ENCODE measurements at places on chromosomes 16 and 17. TPM values are rescaled to one million over a fixed set of nuclear protein-coding genes. Genes with fewer than 3 reads are reported as not detected.

- no peaks in the 10 kb centered on the region for H3K27me3 ChIP-seq
- H3K36me3 ChIP-seq = peaks cover 53% of the 10 kb centered on the region
- no peak for DNase-seq
- peaks cover 71% of the 10 kb centered on the region for H3K4me1 ChIP-seq
- no peak overlapping the region for H3K27ac ChIP-seq
- no peak overlapping the region for H3K4me3 ChIP-seq
Observed at GRCh38 chr17:66337268-66337667, 34.9 kb downstream of the PRKCA start.

DNA sequence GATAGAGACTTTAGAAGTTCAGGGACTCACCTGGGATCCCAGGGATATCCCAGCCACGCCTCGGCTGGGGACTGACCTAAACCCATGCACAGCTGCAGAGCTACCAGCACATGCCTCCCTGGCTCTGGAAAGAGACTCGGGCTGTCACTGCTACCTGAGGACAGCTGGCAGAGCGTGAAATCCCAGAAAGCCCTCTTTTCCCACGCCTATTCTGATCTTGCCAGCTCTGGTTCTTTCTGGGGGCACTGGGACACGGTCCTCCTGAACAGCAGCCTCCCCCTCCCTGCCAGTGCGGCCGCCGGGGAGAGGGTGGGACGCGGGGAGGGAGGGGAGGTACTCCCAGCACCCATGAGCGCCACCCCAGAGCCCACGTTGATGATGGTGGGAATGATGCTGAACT, 10.8 kb downstream of the P2RX5 start:
- H3K27ac ChIP-seq = no peak overlapping the region
- H3K4me1 ChIP-seq = peaks cover 22% of the 10 kb centered on the region
- H3K4me3 ChIP-seq = no peak overlapping the region
- DNase-seq = no peak

GRCh38 chr17:27751166-27751565, 49.2 kb downstream of the NOS2 start:
- no peak overlapping the region for H3K27ac ChIP-seq
- no peak for DNase-seq
- H3K4me3 ChIP-seq = no peak overlapping the region
- no peaks in the 10 kb centered on the region for H3K27me3 ChIP-seq

- H3K4me3 ChIP-seq = peak overlapping the region; percentile 97
- no peaks in the 10 kb centered on the region for H3K27me3 ChIP-seq
- peak overlapping the region; percentile 93 for H3K27ac ChIP-seq
- H3K36me3 ChIP-seq = peaks cover 9% of the 10 kb centered on the region
- no peak for DNase-seq
Observed at GRCh38 chr17:21285164-21286065, 904 bp downstream of the MAP2K3 start.

GRCh38 chr17:70434536-70435490, 265.5 kb downstream of the KCNJ2 start:
- H3K4me3 ChIP-seq = no peak overlapping the region
- no peaks in the 10 kb centered on the region for H3K36me3 ChIP-seq
- no peak for DNase-seq
- no peaks in the 10 kb centered on the region for H3K4me1 ChIP-seq
- no peak overlapping the region for H3K27ac ChIP-seq
- H3K27me3 ChIP-seq = no peaks in the 10 kb centered on the region

DNA sequence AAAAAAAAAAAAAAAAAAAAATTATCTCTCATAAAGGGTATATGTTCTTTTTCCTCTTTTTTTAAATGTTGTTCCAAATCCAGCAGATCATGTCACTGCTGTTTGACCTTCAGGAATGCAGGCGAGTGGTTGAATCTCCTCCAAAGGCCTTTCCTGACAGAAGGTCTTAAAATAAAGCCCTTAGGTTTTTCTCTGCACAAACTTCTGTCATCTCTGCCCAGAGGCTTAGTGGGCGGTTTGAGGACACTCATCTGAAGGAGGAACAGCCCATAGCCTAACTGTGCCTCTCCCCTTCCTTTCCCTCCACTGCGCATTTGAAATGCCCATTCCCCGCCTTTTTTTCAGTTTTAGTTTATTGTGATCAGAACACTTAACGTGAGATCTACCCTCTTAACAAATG, 270.2 kb downstream of the TMEM114 start:
- no peak for DNase-seq
- no peaks in the 10 kb centered on the region for H3K27me3 ChIP-seq
- H3K4me1 ChIP-seq = no peaks in the 10 kb centered on the region

- H3K27me3 ChIP-seq = no peaks in the 10 kb centered on the region
- no peak for DNase-seq
- H3K27ac ChIP-seq = no peak overlapping the region
- H3K36me3 ChIP-seq = no peaks in the 10 kb centered on the region
- no peak overlapping the region for H3K4me3 ChIP-seq
Observed at GRCh38 chr17:19546289-19547065, 12.8 kb downstream of the SLC47A1 start.

GRCh38 chr17:309361-309888, 43.2 kb downstream of the RPH3AL start:
- no peak overlapping the region for H3K4me3 ChIP-seq
- H3K27ac ChIP-seq = no peak overlapping the region
- no peaks in the 10 kb centered on the region for H3K4me1 ChIP-seq
- no peaks in the 10 kb centered on the region for H3K36me3 ChIP-seq

GRCh38 chr17:64938925-64939474, 19.7 kb upstream of the LRRC37A3 start:
- peaks cover 15% of the 10 kb centered on the region for H3K4me1 ChIP-seq
- H3K27ac ChIP-seq = peak overlapping the region; percentile 71
- H3K27me3 ChIP-seq = no peaks in the 10 kb centered on the region
- H3K4me3 ChIP-seq = no peak overlapping the region
- H3K36me3 ChIP-seq = no peaks in the 10 kb centered on the region

- peaks cover 10% of the 10 kb centered on the region for H3K27me3 ChIP-seq
- no peak overlapping the region for H3K4me3 ChIP-seq
- peaks cover 9% of the 10 kb centered on the region for H3K4me1 ChIP-seq
- H3K27ac ChIP-seq = no peak overlapping the region
Observed at GRCh38 chr16:88552815-88553214, 17.4 kb upstream of the ZC3H18 start.

GRCh38 chr16:85508388-85508787, 104.7 kb upstream of the GSE1 start:
- no peaks in the 10 kb centered on the region for H3K4me1 ChIP-seq
- H3K4me3 ChIP-seq = no peak overlapping the region
- H3K27ac ChIP-seq = no peak overlapping the region
- H3K36me3 ChIP-seq = no peaks in the 10 kb centered on the region
- no peaks in the 10 kb centered on the region for H3K27me3 ChIP-seq

GRCh38 chr16:85594273-85594977, 18.7 kb upstream of the GSE1 start:
- no peaks in the 10 kb centered on the region for H3K4me1 ChIP-seq
- DNase-seq = no peak
- H3K27me3 ChIP-seq = no peaks in the 10 kb centered on the region
- H3K4me3 ChIP-seq = no peak overlapping the region
- no peak overlapping the region for H3K27ac ChIP-seq

GRCh38 chr16:50667497-50668367, 13.4 kb downstream of the SNX20 start:
- DNase-seq = no peak
- H3K27me3 ChIP-seq = no peaks in the 10 kb centered on the region
- H3K36me3 ChIP-seq = peaks cover 70% of the 10 kb centered on the region

DNA sequence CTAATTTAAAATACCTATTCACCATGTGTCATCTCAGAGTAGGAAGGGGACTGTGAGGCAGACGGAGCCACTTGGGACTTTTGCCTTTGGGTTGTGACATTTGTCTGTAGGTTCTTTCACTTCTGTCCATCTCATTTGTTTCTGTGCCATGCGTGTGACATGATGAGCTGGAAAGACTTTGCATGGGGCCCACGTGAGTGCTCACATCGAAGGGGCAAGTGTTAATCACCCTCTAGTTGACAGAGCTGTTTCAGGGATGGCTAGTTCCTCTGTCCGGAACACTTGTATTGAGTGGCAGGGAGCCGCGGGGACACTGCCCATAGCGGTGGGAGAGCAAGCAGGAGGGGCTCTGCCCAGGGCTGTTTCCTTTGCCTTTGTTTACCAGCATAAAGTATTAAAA, 112.0 kb downstream of the RPTOR start:
- H3K27me3 ChIP-seq = no peaks in the 10 kb centered on the region
- H3K4me3 ChIP-seq = no peak overlapping the region
- DNase-seq = no peak
- peaks cover 60% of the 10 kb centered on the region for H3K36me3 ChIP-seq
- peaks cover 21% of the 10 kb centered on the region for H3K4me1 ChIP-seq

DNA sequence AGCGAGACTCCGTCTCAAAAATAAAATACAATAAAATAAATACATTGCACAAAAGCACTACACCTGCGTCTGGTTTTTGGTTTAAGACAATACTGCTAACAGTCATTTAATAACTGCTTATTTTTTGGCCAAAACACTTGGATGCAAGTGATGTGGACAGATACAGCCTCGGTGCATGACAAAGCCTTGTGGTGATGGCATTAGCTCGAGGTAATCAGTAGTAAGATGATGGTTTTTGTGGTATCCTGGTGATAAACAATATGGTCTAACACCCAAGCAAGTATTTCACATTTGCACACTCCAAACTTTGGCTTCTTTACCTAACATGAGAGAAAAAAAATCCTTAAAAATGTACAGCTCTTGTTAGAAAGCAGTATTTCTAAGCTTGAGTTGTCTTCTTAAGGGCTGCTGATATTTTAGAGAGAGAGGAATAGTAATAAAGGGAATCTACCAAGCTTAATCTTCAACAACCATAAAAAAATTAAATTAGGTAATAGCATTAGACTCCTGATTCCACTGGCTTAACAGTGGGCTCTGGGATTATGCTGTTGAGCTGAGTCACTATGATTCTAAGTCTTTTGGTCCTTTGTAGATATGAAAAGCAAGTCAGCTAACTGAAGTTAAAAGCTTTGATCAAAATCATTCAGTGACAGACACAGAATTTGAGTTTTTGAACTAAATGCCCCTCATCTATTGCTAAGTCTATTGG, 111.1 kb downstream of the VPS53 start:
- no peak for DNase-seq
- H3K27ac ChIP-seq = peak overlapping the region; percentile 63
- H3K4me1 ChIP-seq = peaks cover 3% of the 10 kb centered on the region

DNA sequence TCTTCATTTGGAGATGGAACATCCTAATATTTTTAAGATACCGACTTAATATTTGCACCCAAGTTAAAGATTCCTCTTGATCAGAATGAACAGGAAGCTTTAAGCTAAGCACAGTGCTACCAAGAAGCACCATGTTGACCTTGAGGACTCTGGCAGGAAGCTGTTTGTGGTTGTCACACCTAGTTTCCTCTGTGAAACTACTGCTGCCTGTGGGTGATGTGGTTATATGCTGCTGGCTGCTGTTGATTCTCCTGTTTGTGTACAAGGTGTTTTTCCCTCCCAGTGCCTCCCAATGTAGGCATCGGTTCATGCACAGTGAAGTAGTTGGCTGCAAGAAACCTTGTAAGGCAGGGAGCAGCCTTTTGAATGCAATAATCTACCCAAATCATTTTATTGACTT, 23.4 kb downstream of the RBL2 start:
- peak; percentile 92 for DNase-seq
- peak overlapping the region; percentile 73 for H3K4me3 ChIP-seq
- no peaks in the 10 kb centered on the region for H3K27me3 ChIP-seq
- H3K27ac ChIP-seq = peak overlapping the region; percentile 96

DNA sequence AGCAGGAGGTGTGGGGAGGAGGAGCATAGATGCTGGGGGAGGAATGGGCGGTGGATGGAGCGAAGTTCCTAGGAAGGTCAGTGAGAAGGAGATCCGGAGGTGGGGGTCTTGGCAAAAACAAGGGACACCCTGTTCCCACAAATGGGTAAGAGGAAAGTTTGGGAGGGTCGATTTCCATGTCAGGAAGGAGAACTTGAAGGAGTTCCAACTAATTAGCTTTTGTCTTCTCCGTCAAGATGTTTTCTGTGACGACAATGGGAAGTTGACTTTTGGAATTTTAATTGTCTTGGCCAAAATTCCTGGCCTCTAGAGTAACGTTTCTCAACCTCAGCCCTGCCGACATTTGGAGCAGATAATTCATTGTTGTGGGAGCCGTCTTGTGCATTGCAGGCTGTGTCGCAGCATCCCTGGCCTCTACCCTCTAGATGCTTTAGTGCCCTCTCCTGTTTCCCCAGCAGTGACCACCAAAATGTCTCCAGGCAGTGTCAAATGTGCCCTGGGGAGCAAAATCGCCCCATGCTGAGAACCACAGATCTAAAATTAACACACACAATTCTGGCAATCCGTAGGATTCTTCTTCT, 97.1 kb downstream of the PITPNC1 start:
- H3K4me1 ChIP-seq = peaks cover 71% of the 10 kb centered on the region
- no peaks in the 10 kb centered on the region for H3K27me3 ChIP-seq

- H3K27ac ChIP-seq = no peak overlapping the region
- DNase-seq = peak; percentile 52
- peaks cover 13% of the 10 kb centered on the region for H3K27me3 ChIP-seq
- H3K36me3 ChIP-seq = no peaks in the 10 kb centered on the region
- no peak overlapping the region for H3K4me3 ChIP-seq
- H3K4me1 ChIP-seq = peaks cover 16% of the 10 kb centered on the region
Observed at GRCh38 chr16:57795431-57795878, 6.8 kb downstream of the KIFC3 start.

DNA sequence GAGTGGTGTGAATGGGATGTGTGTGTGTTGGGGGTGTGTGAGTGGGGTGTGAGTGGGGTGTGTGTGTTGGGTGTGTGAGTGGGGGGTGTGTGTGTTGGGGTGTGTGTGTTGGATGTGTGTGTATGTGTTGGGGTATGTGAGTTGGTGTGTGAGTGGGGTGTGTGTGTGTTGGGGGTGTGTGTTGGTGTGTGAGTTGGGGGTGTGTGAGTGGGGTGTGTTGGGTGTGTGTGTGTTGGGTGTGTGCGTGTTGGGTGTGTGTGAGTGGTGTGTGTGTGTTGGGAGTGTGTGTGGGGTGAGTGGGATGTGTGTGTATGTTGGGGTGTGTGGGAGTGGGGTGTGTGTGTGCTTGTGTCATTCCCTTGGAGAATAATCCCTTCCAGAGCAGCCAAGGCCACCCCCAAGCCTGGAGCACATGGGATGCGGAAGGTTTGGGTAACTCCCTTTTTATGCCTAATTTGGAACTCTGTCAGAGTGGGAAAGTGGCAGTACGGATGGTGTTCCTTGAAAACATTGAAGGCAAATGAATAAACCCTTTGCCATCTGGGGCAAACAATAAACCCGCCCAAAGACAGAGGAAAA, 14.3 kb downstream of the RNF213 start:
- no peak for DNase-seq
- peaks cover 35% of the 10 kb centered on the region for H3K4me1 ChIP-seq
- H3K4me3 ChIP-seq = no peak overlapping the region
- H3K36me3 ChIP-seq = peaks cover 53% of the 10 kb centered on the region
- no peak overlapping the region for H3K27ac ChIP-seq
- no peaks in the 10 kb centered on the region for H3K27me3 ChIP-seq

- DNase-seq = no peak
- H3K27me3 ChIP-seq = peaks cover 5% of the 10 kb centered on the region
- H3K36me3 ChIP-seq = no peaks in the 10 kb centered on the region
- H3K4me1 ChIP-seq = no peaks in the 10 kb centered on the region
- no peak overlapping the region for H3K4me3 ChIP-seq
Observed at GRCh38 chr17:36862116-36862920, 75.0 kb upstream of the LHX1 start.

Gene PHAF1
- 19.0 TPM for total RNA-seq

Gene MYL4
- total RNA-seq = not detected

Gene SHBG
- total RNA-seq = not detected

Gene TAT
- total RNA-seq = not detected

Gene CTRB1
- not detected for total RNA-seq

Gene BCO1
- total RNA-seq = not detected

Gene NPIPB9
- 2.5 TPM for total RNA-seq

Gene NXPH3
- not detected for total RNA-seq

Gene TANC2
- total RNA-seq = 10.1 TPM

Gene PRR11
- total RNA-seq = 80.8 TPM

Gene ZFPM1
- total RNA-seq = 13.8 TPM

Gene CLEC3A
- total RNA-seq = not detected

Gene KRTAP4-5
- total RNA-seq = not detected

Gene VMO1
- not detected for total RNA-seq
